ENCODE measurements at places on chromosomes 11 and 22.

DNA sequence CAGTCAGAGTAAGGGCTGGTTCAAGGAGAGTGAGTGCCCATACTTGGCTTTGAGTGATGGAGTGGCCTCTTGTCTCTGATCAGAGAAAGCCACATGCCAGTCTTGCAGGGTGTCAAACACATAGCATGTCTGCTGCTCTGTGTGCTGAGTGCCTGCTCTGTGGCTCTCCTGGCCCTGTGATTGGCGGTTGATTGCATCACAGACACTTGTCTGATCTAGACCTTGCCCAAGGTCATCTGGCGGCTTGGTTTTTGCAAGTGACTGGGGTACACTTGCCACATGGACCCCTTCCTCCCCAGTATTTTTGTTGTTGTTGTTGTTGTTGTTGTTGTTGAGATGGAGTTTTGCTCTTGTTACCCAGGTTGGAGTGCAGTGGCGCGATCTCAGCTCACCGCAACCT, 10.3 kb downstream of the OSBP2 start:
- no peak for DNase-seq

DNA sequence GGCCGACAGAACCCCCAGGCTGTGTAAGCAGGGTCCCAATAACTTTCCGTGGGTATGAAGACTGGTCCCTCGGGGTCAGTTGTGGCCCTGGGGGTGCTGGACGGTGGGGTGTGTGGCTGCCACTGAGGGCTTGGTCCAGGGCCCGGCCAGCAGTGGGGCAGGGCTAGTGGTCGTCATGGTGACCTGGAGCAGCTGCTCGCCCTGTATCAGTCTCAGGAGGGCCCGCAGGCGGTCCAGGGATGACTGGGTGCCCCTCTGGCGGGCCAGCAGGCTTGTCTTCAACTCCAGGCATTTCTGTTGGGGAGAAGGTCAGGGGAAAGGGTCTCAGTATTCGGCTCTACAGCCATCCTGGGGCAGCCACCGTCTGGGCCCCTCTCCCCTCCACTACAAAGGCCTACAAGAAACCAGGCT, 126.8 kb downstream of the PHF21B start:
- no peak for DNase-seq

GRCh38 chr11:69635195-69635594, 5.8 kb upstream of the CCND1 start:
- no peak for DNase-seq

GRCh38 chr11:134938212-134938611, 526.2 kb upstream of the B3GAT1 start:
- DNase-seq = no peak

DNA sequence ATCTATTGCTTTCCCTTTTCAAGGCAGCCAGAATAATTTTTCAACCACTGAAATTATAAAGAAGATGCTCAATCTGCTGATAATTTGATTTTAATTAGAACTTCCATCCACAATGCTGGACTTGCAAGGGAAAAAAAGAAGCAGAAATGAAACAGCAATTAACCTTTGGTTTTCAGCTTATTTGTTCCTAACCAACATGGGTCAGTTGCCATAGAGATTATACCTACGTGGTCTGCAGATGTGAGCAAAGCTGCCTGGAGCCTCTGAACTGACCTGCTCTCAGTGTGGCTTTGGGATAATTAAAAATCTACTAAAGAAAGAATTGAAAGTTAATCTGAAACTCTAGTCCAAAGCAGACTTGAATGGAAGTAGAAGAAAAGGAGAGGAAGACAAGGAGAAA, 195.7 kb upstream of the API5 start:
- no peak for DNase-seq

GRCh38 chr11:97570636-97571035, 1180.8 kb downstream of the JRKL start:
- DNase-seq = no peak

DNA sequence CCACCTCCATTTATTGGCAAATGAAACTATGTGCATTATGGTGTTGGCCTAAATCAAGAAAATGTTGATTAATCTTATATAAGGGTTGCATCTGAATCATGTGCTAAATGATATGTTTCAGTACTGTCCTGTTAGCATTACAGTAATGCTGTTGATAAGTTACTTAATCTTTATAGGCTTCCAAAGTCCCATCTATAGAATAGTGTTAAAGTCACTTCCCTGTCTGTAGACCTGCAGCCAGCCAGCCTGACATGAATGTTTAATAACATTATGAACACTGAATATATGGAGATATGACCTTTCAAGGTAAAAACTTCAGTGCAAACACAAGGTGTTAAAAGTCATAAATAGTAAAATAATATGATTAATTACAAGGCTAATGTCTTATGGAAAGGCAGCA, 3.6 kb upstream of the TOM1 start:
- DNase-seq = no peak

- peak; percentile 46 for DNase-seq
Observed at GRCh38 chr22:38873469-38874411, 1.7 kb upstream of the CBX6 start.

DNA sequence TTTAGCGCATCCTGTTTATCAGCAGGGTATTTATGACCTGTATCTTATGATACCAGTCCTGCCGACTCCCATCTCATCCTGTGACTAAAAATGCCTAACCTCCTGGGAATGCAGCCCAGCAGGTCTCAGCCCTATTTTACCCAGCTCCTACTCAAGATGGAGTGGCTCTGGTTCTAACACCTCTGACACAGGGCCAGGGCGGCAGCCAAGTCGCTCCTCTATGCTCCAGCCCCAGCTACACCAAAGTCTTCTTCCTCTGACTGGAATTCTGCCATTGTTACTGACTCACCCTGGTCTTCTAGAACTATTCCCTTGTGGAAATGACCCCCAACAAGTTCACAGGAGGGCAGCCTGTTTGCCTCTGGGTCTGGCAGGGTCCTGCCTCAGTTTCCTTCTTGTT, 7.9 kb upstream of the C1QTNF6 start:
- DNase-seq = no peak

DNA sequence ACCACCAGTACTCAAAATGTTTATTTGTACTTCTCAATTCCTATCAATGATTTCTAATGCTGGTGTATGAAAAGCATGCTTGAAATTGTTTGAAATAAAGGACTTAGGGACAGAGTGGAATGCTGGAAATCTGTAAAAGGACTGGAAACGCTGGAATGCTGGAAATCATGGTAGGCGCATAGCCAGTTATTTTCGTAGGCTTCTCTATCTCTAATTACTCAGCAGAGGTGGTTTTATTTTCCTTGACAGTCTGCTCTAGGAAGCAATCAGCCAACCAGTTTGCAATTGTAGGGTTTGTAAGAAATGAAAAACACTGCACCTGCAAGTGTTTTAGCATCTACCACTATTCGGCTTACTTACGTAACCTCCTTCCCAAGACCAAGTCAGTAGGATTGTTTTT, 788 bp downstream of the LIN7C start:
- no peak for DNase-seq

DNA sequence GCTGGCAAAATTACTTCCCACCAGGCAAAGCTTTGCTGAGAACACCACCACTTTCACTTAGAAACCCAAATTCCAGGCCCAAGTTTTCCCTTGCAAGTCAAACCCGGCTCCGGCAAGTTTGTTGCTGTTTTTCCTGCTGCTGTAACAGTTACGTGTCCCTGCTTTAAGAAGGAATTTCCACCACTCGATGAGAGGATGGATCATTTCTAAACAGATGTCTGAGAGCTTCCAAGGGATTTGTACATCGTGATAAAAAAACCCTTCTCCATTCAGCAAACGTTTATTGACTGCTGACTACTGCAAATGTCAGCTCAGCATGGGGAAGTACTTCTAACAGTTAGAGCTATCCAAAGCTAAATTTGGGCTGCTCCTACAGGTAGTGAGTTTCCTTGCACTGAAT, 19.7 kb downstream of the P2RX3 start:
- DNase-seq = no peak

GRCh38 chr22:40076702-40077645, 82.2 kb downstream of the FAM83F start:
- no peak for DNase-seq

Measured in activated CD4-positive, alpha-beta T cell treated with anti-CD3 and anti-CD28 coated beads, Interleukin-2, amount 50 U/mL, for 1 hour (primary cell).